ENCODE measurements at places on chromosomes 5 and 9.

GRCh38 chr5:179171816-179172745 lies 111.9 kb downstream of the ZNF354C start:
- peak; percentile 39 for DNase-seq

GRCh38 chr5:158273035-158273434 lies 414.1 kb upstream of the CLINT1 start:
- no peak for DNase-seq

GRCh38 chr9:86541014-86541570 lies 186.9 kb upstream of the TUT7 start:
- no peak for DNase-seq

DNA sequence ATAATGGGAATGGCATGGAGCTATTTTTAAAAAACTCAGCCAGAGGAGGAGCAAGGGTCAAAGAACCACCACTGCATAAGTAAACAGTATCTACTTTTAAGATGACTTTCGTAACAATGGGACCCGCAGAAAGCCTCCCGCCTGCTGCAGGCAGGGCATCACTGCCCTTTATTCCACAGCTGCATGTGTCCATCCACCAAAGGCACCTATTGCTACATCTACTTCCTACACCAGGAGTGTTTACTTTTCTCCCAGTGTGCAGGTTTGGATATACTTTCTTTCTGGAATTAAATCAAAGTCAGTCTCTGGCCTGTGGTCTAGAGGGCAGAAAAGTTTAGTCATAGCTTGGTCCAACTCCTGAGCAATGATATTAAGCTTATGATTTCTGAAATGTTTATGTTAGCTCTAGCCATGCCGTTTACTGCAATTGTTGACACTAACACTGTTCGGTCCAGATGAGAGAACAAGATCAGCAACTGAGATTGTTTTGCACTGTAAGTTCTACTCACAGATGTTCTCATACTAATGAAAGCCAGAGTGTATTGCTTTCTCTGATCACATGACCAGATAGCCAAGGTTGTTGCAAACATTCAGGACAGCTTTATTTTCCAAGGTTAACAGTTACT lies 391.5 kb downstream of the FGF10 start:
- no peak for DNase-seq

- DNase-seq = peak; percentile 40
Measured at GRCh38 chr5:40879163-40879942, 29.9 kb upstream of the C7 start.

DNA sequence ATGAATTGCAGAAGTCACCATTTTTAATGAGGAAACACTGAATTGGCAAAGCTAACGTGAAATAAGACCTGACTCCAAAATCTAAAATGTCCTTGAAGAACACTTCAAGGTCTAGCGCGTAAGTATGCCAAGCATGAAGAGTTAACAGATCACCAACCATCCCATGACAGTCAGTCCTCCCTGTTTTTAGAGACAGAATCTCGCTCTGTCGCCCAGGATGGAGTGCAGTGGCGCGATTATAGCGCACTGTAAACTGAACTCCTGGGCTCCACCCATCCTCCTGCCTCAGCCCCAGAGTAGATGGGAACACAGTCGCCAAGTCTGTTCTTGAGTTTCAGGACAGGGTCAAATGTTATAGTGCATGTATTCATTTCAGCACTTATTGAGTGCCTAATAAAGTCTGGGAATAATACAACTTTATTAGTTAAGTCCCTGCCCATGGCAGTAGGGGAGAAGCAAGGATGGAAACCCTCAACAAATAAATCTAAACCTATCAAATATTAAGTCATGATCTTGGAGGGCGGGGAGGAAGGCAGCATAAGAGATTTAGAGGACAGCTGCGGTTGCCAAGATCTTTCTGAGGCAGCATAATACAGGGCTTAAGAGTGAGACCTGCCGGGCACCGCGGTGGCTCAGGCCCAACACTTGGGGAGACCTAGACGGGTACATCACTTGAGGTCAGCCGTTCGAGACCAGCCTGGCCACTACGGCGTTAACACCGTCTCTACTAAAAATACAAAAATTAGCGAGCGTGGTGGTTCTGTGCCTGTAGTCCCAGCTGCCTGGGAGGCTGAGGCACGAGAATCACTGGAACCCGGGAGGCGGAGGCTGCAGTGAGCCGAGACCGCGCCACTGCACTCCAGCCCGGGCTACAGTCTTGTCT lies 1.1 kb downstream of the ATPSCKMT start:
- no peak for DNase-seq

GRCh38 chr5:173538018-173538417 lies 78.4 kb downstream of the BOD1 start:
- no peak for DNase-seq

GRCh38 chr9:8514760-8515159 lies 715.2 kb upstream of the DMAC1 start:
- DNase-seq = no peak

GRCh38 chr9:5817862-5818261 lies 15.1 kb downstream of the ERMP1 start:
- DNase-seq = peak; percentile 75

DNA sequence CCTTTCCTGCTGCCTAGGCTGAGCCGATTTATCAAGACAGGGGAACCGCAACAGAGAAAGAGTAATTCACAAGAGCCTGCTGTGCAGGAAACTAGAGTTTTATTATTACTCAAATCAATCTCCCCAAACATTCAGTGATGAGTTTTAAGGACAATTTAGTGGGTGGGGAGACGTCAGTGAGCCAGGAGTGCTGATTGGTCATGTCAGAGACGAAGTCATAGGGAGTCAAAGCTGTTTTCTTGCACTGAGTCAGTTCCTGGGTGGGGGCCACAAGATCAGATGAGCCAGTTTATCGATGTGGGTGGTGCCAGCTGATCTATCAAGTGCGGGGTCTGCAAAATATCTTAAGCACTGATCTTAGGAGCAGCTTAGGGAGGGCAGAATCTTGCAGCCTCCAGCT lies 19.0 kb downstream of the SNX24 start:
- no peak for DNase-seq

GRCh38 chr5:101796427-101796826 lies 499.7 kb downstream of the SLCO4C1 start:
- DNase-seq = no peak

GRCh38 chr5:16852251-16853005 lies 83.7 kb downstream of the MYO10 start:
- peak; percentile 59 for DNase-seq

DNA sequence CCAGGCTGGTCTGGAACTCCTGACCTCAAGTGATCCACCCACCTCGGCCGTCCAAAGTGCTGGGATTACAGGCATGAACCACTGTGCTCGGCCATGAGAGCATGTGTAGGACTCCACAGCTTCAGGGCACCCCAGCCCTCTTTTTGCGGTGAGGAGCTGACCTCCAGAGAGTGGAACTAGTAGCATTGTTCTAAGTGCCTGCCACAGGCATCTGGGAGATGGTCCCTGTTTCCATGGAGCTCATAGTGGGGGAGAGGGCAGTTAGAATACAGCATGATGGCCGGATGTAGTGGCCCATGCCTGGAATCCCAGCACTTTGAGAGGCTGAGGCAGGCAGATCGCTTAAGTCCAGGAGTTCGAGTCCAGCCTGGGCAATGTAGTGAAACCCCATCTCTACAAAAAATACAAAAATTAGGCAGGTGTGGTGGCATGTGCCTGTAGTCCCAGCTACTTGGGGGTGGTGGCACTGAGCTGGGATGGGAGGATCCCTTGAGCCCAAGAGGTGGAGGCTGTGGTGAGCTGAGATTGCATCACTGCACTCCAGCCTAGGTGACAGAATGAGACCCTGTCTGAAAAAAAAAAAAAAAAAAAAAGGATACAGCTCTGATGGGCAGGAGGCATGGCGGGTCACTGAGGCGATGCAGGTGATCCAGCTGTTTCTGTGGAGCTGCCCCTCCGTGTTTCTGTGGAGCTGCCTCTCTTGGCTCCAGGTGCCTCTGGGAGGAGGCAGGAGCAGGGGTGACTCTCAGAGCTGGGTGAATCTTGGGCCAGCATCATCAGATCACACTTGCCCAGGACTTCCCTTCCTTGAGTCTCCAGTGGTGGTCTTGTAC lies 4.2 kb downstream of the ASS1 start:
- DNase-seq = no peak

DNA sequence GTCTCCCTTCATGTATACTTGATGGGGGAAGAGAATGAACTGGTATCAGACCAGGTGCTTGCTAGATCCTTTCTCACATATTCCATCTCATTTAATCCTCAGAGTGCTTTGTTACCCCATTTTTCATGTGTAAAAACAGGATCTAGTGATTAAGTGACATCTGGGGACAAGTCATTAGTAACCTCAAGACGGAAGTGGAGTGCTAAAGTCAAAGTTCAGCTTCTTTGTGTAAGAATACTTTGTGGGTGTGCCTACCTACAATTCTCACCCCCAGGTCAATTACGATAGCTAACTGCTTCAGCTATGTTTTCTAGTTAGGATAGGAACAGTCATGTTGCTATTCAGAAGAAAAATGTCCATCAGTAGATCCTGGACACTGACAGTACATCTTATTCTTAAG lies 3.1 kb upstream of the FAM120AOS start:
- DNase-seq = no peak

- no peak for DNase-seq
Measured at GRCh38 chr5:101278917-101279316, 375.8 kb upstream of the ST8SIA4 start.

DNA sequence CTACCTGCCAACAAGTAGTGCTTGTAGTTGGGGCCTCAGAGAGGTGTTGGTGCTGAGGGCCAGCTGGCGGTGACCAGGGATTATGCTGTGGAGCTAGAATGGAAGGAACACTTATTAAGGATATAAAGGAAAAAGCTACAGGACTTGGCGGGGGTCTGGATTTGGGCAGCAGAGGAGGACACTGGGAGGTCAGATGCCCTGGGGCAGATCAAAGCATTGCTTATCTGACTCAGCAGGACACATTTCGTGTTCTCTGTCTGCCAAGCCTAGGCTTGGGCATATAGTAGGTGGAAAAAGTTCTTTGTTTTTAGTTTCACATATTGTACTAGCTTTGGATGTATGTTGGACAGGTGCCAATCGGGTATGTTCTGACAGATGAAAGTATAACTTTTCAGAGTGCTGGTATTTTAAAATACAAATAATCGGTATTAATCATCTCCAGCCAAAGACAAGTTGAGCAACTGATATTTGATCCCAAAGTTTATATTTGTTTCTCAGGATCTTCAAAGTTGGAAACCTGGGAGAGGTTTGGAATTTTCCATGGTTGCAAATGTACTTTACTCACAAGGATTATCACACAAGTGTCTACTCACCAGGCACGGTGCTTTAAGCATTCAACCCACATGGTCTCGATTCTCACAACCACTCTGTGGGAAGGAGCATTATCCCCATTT lies 69.4 kb downstream of the IQGAP2 start:
- no peak for DNase-seq

DNA sequence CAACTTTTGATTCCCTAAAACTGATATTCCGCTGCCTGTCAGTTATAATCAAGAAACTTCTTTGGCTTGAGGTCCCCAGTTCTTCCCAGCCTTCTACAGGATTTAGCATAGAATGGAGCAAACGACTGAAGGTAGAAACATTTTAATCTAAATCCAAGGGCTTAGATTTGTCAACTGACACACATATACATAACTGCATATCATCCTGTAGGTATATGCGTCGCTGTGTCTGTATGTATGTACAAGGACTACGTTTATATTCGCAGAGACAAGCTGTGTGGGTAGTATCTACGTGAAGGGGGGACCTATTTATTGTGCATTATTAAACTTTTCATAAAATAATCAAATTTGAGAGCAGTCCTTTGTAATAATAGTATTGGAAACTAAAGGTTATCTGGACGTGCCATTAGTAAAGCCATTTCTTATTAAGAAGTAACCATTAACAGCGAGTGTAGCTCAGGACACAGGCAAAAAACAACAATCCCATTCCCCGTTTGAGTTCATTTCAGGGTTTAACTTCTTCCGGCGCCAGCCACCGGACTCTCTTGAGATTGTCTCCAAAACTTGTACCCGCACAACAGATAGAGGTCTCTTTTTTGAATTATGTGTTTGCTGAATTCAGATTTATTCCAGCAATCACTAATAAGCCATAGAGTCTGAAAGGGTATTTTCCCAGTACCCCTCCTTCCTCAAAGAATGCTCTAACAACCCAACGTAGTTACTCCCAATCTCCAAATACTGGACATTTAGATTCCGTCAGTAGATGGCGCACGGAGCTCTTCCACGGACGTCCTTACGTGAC lies 2.1 kb upstream of the MLLT3 start:
- peak; percentile 76 for DNase-seq
